Thyroid gland (tissue), 4 donors: ENCODE measurements at places on chromosomes 13 and 19.

DNA sequence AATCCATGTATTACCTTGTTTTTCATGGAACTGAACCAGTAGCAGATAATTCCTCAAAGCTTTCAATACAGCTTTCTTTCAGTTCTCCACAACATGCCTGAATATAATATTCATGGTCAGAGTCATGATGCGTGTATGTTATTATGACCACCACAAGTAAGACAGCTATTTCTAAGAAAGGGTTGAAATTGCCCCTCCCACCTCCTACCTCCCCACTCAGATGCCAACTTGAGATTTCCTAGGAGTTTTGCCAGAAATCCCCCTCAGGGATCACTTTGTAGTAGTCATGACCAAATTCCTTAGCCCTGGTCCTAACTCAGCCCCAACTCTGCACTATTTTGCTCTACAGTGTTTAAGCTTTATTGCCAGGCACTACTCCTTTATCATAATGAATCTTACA, 69.9 kb upstream of the RAP2A start:
- no peak overlapping the region for H3K4me3 ChIP-seq
- H3K27ac ChIP-seq, result no peak overlapping the region
- peaks cover 4% of the 10 kb centered on the region for H3K4me1 ChIP-seq
- no peaks in the 10 kb centered on the region for H3K36me3 ChIP-seq
- no peak for DNase-seq

DNA sequence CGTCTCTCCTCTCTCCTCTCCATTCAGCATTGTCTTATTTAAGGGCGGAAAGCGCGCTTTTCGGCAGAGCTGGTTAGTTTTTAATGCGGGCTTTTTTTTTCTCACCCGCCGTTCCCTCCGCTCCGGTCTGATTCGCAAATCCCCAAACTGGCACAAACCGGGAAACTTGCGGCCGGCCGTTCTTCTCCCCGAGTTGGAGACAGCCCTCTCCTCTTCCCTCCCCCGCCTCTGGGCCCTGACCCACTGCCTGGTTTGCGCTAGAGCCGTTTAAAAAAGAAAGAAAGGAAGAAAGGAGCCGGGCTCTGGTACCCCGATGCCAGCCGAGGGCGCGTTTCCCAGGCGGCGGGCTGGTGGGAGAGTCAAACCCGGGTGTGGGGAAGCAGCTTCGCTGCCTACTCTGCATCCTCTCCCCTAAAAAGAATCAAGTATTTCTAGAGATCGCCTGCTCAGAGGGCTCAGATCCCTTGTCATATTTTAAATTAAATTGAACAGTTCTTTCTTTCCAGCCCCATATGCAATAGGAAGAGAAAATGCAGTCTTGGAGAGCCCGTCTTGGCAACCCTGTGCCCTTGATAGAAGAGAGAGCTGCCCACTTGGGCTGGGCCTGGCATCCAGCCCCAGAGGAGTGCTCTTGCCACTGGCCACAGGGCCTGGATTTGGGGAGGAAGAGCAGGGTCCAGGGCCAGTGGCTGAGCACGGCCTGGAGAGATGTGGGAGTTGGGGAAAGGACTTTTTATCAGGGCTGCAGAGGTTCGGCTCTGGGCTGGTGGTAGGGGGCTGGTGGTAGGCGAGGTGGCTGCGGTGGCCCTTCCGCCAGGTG, 19.0 kb downstream of the NFIX start:
- H3K4me3 ChIP-seq, result no peak overlapping the region
- H3K27me3 ChIP-seq, result no peaks in the 10 kb centered on the region
- peak overlapping the region; percentile 87 for H3K27ac ChIP-seq
- peak; percentile 70 for DNase-seq
- no peaks in the 10 kb centered on the region for H3K36me3 ChIP-seq

DNA sequence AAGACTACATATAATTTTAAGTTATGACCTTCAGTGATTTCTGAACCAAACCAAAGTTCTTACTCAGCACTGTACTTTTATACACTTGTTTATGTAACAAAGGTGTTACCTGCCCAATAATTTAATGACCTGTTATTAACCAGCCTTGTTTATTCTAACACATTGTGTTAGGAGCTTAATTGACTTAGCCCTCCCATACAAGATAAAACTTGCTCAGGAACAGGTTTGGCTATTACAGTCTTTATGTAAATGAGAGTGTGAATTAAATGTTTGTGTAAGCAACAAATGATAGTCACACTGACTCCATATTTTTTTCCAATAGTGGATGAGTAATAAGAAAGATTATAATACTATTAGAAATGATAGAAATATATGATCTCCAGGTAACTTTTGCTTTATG, 51.8 kb upstream of the MYCBP2 start:
- no peaks in the 10 kb centered on the region for H3K4me1 ChIP-seq
- no peak overlapping the region for H3K27ac ChIP-seq
- H3K4me3 ChIP-seq, result no peak overlapping the region
- H3K36me3 ChIP-seq, result no peaks in the 10 kb centered on the region

- H3K4me1 ChIP-seq, result peaks cover 17% of the 10 kb centered on the region
- no peaks in the 10 kb centered on the region for H3K27me3 ChIP-seq
- H3K27ac ChIP-seq, result no peak overlapping the region
These were observed 2.4 kb downstream of the ZMYM5 start for GRCh38 chr13:19860884-19861655.

- H3K36me3 ChIP-seq, result no peaks in the 10 kb centered on the region
- no peak overlapping the region for H3K27ac ChIP-seq
- H3K27me3 ChIP-seq, result no peaks in the 10 kb centered on the region
- DNase-seq, result no peak
- no peaks in the 10 kb centered on the region for H3K4me1 ChIP-seq
These were observed 1725.2 kb downstream of the EFNB2 start for GRCh38 chr13:104810242-104810641.

DNA sequence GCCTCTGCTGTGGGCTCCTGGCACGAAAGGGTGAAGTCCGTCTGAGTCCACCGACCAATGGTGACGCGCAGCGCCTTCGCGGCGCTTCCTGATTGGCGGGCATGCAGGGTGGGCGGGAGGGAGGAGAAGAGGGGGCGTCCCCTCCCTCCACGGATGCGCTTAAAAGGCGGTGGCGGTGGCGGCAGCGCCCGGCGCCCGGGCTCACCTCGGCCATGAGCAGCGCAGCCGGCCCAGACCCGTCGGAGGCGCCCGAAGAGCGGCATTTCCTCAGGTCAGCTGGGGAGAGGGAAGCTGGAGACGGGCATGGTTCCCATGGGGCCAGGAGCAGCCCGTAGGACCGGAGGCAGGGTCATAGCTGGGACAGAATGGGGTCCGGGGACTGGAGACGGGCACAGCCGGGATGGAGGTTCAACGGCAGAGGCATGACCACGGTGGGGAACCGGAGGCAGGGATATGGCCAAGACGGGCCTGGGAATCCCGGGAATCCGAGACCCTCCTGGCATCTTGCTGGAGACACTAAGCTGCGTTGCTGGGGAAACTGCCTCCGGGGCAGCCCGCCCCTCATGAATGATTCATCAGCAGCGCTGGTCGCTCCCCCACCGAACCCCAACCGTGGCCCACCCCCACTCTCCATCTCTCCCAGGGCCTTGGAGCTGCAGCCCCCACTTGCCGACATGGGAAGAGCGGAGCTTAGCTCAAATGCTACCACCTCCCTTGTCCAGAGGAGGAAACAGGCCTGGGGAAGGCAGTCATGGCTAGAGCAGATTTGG, at the start of gene YJEFN3:
YJEFN3 (plus strand) TSS at position 191 of the 770 bp plus-strand sequence; CDS start at position 213, 22 bp downstream.
- no peaks in the 10 kb centered on the region for H3K27me3 ChIP-seq
- DNase-seq, result no peak
- no peak within 1 kb of the TSS for H3K27ac ChIP-seq
- H3K4me3 ChIP-seq, result no peak within 1 kb of the TSS
- peaks cover 7% of the 10 kb centered on the region for H3K36me3 ChIP-seq
- peaks cover 31% of the 10 kb centered on the region for H3K4me1 ChIP-seq
